ENCODE measurements at places on chromosomes 3 and 15. TPM values are rescaled to one million over a fixed set of nuclear protein-coding genes. Genes with fewer than 3 reads are reported as not detected.

DNA sequence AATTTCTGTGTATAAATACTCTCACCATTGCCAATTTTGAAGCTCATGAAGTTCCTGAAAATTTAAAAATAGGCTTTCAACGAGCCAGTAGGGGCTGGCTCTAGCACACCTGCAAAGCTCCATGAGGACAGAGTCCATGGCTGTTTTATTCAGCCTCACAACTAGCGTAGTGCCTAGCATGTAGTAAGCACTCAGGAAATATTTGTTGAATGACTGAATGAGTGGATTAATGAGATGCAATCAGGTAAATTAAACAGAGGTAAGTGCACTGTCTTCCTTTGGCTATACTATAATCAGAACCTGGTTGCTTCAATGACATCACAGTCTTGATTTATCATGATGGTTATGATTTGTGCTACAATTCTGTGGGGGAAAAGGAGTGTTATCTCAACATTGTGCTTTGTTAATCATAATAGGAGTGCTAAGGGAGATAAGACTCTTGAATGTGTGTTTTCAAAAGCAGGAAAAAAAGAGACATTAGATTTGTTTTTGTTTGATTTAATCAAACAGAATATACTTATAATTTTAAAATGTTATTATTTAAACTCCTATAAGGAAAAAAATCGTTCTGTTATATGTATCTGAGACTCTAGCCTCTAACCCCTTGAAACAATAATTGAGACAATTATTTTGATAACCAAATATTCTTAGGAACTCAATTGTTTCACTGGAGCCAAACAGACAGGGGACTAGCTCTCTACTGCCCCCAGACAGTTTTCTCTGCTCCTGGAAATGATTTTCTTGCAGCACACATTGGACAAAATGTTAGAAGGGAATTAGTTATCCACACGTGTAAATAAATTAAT, 171.7 kb upstream of the ATP11B start:
- DNase-seq: no peak

GRCh38 chr3:38522002-38522401, 25.9 kb downstream of the EXOG start:
- DNase-seq: no peak

GRCh38 chr3:99529265-99529664, 109.1 kb upstream of the COL8A1 start:
- DNase-seq: no peak

- DNase-seq: no peak
Measured at GRCh38 chr3:133474251-133474801, 74.5 kb downstream of the BFSP2 start.

GRCh38 chr15:91921188-91921842, 67.8 kb downstream of the SLCO3A1 start:
- DNase-seq: no peak

- DNase-seq: no peak
Measured at GRCh38 chr3:73867524-73867923, 242.8 kb upstream of the PDZRN3 start.

DNA sequence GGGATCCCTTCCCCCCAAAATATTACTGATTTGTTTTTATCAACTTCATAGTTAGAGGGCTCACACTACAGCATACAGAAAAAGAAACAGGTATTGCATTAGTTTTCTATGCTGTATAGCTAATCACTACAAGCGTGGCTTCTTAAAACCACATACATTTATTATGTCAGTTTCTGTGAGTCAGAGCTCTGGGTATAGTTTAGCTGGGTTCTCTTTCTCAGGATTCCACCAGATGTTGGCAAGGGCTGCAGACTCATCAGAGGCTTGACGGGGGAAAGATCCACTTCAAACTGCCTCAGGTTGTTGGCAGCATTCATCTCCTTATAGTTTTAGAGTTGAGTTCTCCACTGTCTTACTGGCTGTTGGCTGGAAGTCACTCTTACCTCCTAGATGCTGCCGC, 328.0 kb downstream of the NLGN1 start:
- DNase-seq: no peak

- DNase-seq: no peak
Measured at GRCh38 chr3:197256836-197257444, 41.5 kb downstream of the DLG1 start.

DNA sequence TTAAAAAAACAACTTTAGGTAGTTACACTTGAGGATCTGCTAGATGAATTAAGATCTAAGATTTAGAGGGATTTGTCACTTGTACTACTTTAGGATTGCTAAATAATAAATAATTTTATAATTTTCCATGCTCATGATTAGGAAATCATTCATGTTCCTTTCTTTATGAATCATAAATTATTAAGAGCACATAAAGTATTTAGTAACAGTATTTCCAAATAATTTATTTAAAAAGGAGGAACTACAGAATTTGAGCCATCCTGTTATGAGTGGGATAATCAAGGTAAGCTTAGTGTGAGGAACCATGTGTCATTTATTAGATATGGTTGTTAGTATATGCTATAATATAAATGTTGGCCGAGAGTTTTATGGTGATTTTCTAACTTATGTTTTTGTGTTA, 37.5 kb upstream of the C3orf38 start:
- DNase-seq: no peak

- no peak for DNase-seq
Measured at GRCh38 chr3:194221336-194221735, 85.4 kb downstream of the HES1 start.

GRCh38 chr3:10757821-10758130, 58.3 kb upstream of the SLC6A11 start:
- no peak for DNase-seq

DNA sequence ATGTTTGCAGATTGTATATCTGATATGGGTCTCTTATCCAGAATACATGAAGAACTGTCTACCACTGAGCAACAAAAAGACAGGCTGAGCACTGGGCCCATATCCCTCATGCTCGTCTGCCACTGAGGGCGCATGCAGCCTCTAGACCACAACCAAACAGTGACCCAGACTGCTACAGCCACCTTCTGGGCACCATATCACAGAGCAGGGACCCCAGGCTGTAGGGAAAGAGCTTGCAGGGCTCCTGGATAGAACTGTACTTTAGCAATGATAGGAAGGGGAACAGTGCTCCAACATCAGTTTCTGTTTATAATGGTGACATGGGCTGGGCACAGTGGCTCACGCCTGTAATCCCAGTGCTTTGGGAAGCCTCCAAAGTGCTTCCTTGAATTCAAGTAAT, 40.2 kb upstream of the TMEM87A start:
- no peak for DNase-seq

GRCh38 chr15:66700412-66700801, 1.6 kb upstream of the SMAD6 start:
- DNase-seq: no peak

DNA sequence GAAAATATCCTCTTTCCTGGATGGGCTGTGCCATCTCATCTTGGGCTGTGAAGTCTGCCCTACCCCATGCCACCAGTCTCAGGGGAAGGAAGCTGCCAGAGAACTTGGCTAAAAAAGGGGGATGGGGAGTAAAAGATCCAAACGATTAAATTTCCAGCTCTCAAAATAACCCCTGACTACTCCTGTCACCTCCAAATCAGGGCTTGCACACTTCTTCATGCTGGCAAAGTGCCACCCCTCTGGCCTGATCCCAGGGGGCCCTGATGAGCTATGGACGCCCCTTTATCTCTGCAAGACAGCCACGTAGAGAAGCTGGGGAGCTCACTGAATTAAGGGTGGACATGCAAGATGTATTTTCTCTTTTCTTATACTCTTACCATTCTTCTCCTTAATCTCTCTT, 1.2 kb upstream of the MLF1 start:
- no peak for DNase-seq

DNA sequence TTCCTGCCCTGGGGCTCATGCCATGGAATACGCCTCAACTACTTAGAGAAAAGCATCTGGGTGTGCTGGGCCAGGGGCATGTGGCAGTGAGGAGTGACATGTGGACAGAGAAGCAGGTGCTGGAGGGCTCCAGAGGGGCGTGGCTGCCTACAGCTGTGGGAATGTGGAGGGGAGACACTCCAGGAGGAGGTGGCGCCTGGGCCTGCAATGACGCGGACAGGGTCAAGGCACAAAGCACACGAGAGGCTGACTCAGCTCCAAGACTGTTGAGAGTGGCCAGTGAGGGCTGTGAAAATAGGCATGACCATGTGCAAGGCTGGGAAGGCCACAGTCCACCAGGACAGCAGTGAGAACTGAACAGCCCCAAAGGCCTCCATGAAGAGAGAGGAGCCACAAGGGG, 48.5 kb downstream of the PTH1R start:
- DNase-seq: no peak

GRCh38 chr15:27249760-27250109, 278.8 kb downstream of the GABRG3 start:
- no peak for DNase-seq

DNA sequence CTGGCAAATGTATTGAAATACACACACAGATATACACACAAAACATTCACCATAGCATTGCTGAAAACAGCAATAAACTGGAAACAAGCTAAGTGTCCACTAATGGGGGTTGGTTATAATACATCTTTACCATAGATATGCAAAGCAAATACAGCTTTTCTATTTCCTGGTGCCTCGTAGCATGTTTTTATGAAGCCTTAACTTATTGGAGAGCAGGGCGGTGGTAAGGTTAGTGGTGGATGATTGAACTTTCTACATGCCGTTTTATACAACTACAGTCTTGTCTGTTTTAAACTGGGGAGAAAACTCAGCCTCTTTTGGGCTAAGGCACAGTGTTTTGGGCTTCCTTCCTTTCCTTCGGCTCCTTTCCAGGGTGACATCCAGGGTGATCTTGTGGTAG, 104.5 kb downstream of the NR2F2 start:
- DNase-seq: no peak

GRCh38 chr15:95459273-95459672, 871.2 kb upstream of the NR2F2 start:
- DNase-seq: no peak

- no peak for DNase-seq
Measured at GRCh38 chr15:92617549-92618520, 37.7 kb downstream of the FAM174B start.

The SNTN gene
- not detected for total RNA-seq

The ATP8B4 gene
- total RNA-seq: 32.3 TPM

The TFRC gene
- total RNA-seq: 333 TPM

The A4GNT gene
- not detected for total RNA-seq

The HHATL gene
- not detected for total RNA-seq

The SI gene
- total RNA-seq: not detected

The CNTN6 gene
- total RNA-seq: not detected

The DNAJA4 gene
- total RNA-seq: 19.0 TPM

The GABRR3 gene
- not detected for total RNA-seq

The GOLGA8N gene
- 15.0 TPM for total RNA-seq

The PTPN23 gene
- 43.7 TPM for total RNA-seq

The SLC28A2 gene
- total RNA-seq: not detected
